ENCODE measurements at places on chromosomes 5 and 9.

DNA sequence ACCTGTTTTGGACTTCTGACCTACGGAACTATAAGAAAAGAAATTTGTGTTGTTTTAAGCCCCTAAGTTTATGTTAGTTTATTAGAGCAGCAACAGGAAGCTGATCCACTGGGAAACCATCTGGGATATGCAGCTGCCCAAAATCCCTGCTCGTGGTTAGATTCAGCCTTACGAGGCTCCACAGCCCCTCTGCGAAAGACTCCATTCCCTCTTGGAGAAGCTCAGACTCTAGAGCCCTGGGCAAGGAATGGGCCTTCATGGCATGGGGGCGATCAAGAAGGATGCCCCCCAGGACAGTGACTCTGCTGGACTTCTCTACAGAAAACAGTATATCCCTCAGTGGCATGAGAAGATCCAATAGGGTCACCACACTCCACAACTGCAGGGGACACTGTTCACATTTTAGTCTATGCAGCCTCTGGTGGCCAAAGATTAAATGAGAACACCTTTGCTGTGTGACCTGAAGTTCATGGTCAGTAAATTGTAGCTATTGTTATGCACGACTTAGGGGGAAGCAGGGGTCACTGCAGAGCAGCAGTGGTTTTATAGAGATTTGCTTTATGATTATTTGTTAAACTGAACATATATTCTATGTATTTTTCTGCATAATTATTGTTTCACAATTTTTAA lies 21.1 kb downstream of the IRF1 start:
- DNase-seq, result no peak

DNA sequence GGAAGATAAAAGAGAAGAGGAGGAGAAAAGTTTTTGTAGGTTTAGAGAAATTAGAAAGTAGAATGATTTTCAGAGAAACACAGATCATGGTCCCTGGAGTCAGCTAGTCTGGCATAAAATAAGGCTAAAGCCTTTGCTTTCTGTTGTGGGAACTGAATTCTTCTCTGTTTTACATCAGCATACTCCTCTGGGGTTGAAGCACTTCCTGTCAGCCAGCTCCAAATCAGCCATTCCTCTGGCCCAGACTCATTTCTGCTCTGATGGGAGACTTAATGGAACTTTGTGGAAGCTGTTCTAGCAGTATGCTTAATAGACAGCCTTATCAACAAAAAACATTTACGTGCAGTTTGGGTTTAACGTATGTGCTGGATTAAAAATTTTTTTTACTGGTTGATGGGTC lies 143.2 kb downstream of the HMHB1 start:
- DNase-seq, result no peak

DNA sequence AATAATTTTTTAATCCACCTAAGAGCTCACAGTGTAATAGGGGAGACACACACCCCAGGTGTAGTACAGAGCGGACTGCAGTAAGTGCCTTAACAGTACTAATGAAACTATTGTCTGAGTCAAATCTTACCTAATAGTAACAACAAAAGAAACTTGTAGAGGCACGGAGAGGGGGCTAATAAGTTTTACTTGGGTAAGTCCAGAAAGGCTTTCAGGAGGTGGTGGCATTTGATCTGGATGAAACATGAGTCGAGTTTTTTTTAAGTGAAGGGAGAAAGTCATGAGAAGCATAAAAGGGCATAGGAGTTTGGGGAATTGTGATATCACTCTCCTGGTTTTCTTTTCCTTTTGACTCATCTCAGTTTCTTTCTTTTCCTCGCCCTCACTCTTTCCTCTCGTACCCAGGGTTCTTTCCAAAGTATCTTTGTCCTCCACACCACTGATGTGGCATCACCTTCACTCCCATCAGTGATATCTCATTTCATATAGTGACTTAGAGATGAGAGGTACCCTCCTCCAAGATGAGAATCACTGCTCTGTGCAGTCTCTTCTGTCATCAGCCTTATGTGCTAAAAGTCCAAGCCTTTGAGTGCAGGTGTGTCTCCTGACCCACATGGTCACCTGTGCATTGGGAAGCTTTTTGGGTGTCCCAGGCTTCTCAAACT lies 2.0 kb downstream of the CTNNA1 start:
- no peak for DNase-seq

- DNase-seq, result no peak
Observed at GRCh38 chr9:93093127-93093876, 2.7 kb upstream of the CARD19 start.

GRCh38 chr5:166648736-166649135 lies 1642.7 kb upstream of the WWC1 start:
- DNase-seq, result no peak

DNA sequence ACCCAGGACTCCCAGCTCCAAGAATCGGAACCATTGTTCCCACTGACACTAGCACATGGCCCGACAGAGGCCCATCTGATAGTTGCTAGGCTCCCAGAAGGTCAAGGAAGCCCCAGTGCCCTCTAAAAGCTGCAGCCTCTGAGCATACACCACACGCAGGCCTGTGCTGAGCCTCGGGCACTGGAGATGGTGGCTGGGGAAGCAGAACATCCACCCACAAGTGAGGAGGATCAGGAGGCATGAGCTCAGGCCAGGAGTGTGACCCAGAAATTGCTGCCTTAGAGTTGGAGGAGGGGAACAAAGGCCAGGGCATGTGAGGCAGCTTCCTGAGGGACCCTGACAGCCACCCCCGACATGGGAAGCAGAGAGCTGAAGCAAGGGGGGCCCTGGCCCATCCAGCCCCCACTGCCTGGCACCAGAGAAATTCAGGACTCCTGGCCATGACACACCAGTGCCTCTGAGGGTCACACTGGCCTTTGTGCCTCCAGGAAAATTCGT lies 21.4 kb downstream of the IPPK start:
- no peak for DNase-seq

- DNase-seq, result peak; percentile 27
Observed at GRCh38 chr9:131503626-131504465, 1.1 kb downstream of the POMT1 start.

- DNase-seq, result no peak
Observed at GRCh38 chr9:82271106-82271561, 282.6 kb downstream of the SPATA31D1 start.

DNA sequence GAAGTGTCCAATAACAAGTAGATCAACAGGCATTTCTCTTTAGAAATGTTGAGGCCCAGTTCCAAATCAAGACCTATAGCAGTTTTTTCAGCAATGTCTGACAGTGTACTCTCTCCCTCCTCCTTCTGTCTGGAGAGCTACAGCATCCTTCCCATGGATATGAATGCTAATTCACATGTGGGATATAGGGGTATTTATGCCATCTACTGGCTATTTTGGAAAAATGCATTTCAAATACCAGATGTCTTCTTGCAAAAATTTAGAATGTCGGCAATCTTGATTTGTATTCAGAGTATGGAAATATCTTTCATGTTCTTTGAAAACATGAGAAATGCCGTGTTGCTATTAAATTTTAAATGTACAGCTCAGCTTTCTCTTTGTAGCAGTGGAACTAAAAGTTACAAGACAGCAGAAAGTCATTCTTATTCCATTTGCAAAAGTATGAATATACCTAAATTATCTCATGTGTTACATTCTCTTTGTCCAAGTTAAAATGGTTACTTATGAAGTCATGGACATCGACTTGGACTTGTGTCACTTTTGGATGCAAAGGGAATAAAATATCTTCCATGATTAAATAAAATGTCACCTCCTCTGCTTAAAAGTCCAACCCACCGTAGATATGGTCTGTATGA lies 647.8 kb downstream of the TAF11L14 start:
- DNase-seq, result no peak

- no peak for DNase-seq
Observed at GRCh38 chr5:101362067-101362466, 459.0 kb upstream of the ST8SIA4 start.

GRCh38 chr5:168681556-168682183 lies 102.5 kb upstream of the PANK3 start:
- no peak for DNase-seq

- no peak for DNase-seq
Observed at GRCh38 chr9:128056887-128057723, 10.0 kb downstream of the NAIF1 start.

- no peak for DNase-seq
Observed at GRCh38 chr5:175070283-175070682, 345.9 kb downstream of the MSX2 start.

- no peak for DNase-seq
Observed at GRCh38 chr5:106584268-106584667, 1086.5 kb downstream of the EFNA5 start.

DNA sequence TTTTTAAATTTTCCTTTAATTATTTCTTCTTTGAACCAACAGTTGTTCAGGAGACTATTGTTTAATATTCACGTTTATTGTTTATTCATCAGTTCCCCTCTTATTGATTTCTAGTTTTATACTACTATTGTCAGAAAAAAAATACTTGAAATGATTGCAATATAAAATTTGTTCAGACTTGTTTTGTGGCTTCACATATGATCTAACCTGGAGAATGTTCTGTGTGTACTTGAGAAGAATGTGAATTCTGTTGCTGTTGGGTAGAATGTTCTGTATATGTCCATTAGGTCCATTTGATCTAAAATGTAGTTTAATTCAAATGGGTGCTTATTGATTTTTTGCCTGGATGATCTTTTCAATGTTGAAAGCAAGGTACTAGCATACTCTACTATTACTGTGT lies 408.7 kb upstream of the RIOK2 start:
- DNase-seq, result no peak

DNA sequence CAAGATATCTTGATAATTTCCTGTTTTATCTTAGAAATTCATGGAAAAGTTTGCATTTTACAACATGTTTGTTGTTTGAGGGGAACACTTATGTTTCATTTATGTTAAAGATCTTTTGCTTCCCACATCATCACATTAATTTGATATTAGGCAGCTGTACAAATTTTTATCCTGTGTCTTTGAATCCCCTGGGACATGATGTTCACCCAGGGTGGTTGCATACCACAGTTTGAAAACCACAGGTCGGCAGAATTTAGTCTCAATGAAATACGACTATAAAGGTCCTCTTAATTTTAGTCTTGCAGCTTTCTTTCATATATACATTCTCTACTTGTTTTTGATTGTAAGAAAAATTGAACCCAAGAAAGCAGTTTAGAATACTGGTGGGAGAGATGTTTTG lies 3.7 kb downstream of the NAA35 start:
- DNase-seq, result no peak

- no peak for DNase-seq
Observed at GRCh38 chr5:118789366-118789765, 199.0 kb downstream of the DTWD2 start.

DNA sequence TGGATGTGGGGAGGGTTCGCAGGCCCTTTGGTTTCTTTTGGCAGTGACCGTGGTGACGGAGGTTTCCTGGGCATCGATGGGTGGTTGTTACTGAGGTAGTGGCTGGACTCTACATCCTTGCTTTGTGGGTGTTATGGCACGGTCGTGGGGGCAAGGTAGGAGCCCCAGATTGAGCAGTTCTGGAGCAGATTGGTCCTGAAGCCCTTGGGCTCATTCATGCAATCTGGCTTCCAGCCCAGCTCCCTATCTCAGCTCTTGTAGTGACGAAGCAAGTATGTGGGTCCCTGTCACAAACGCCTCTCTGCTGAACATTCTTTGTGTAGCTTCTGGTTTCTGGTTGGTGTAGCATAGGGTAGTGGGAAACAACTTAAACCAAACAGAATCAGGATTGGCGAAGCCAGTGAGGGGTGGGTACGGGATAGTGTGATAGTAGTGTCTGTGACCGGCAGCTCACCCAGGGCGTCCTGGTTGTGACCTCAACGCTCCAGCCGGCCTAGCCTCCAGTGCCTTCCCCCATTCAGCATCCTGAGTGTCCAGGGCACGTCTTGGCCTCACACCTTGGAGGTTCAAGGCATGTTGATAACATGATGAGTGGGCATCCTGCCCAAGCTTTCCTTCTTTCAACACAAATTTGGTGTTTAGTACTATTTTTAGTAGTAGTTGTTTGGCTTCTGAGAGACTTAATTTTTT lies 2.9 kb downstream of the NDUFS6 start:
- no peak for DNase-seq

GRCh38 chr5:173435447-173435846 lies 107.2 kb upstream of the STC2 start:
- no peak for DNase-seq

- DNase-seq, result no peak
Observed at GRCh38 chr9:97640325-97640724, 6.7 kb downstream of the NCBP1 start.

GRCh38 chr5:146047396-146047795 lies 58.0 kb downstream of the PLAC8L1 start:
- DNase-seq, result no peak

DNA sequence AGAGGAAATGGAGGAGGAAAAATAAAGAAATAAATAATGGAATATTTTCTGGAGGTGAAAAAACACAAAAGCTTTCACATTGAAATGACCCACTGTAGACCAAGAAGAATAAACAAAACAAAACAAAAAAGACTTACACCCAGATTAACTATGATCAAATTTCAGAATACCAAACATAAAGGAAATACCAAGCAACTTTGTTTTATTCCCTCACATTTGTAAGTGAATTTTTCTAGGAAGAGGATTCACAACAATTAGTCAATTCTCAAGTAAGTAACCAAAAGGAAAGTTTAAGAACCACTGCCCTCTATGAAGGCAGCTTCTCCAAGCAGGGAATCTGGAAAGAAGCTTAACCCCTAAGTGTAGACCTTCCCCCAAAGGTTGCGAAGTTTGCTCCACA lies 29.6 kb upstream of the B4GALT1 start:
- no peak for DNase-seq

DNA sequence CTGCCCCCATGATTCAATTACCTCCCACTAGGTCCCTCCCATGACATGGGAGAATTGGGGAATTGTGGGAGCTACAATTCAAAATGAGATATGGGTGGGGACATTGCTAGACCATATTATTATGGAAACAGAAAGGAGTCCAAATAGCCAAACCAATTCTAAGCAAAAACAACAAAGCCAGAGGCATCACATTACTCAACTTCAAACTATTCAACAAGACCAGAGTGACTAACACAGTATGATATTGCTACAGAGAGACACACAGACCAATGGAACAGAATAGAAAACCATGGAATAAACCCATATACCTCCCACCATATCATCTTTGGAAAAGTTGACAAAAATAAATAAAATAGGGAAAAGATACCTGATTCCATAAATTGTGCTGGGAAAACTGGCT lies 710.5 kb upstream of the CDH9 start:
- no peak for DNase-seq

- no peak for DNase-seq
Observed at GRCh38 chr9:19104515-19105282, 2.0 kb upstream of the HAUS6 start.

- DNase-seq, result no peak
Observed at GRCh38 chr5:133469846-133470245, 142.5 kb downstream of the FSTL4 start.
